Femur (tissue), 1 donor: ENCODE measurements at places on chromosomes 6 and 20.
A peak's percentile ranks its signal among the peaks of the same experiment; 100 is the strongest.

DNA sequence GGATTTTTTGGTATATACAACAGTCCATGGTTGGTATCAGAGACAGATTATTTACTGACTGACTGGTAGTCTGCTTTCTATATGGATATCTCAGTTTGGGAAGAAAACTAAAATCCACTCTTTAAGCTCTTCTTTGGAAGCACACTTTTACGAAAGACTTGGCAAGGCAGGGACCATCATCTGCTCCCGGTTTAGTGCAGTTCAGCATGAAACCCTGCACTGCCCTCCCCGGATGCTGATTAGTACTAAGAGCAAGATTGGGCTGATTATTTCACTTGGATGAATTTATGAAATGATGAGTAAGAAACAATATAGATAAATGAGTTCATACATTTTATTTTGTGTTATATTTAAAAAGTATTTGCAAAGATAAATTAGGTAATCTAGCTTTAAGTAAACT is 56.3 kb downstream of the RGS17 start:
- DNase-seq = no peak

GRCh38 chr6:149098700-149099276 is 218.7 kb upstream of the TAB2 start:
- DNase-seq = no peak

DNA sequence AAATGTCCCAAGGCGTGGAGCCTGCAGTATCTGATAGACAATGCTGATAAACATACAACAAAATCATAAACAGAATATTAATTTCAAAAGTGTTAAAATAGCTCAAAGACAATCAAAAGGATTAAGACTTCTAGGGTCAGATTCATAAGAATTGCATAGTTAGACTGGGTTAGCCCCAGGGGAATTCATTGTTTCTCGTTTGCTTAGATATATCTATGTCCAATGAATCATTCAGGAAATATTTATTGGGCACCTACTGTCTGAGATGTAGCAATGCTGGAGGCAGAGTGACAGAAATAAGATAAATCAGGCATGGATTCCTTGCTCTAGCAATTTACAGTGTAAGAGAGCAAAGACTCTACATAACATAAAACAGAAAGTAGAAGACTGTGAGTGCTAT is 124.4 kb upstream of the PRL start:
- no peak for DNase-seq

- no peak for DNase-seq
These were observed 25.4 kb downstream of the DOP1A start for GRCh38 chr6:83092756-83093399.

DNA sequence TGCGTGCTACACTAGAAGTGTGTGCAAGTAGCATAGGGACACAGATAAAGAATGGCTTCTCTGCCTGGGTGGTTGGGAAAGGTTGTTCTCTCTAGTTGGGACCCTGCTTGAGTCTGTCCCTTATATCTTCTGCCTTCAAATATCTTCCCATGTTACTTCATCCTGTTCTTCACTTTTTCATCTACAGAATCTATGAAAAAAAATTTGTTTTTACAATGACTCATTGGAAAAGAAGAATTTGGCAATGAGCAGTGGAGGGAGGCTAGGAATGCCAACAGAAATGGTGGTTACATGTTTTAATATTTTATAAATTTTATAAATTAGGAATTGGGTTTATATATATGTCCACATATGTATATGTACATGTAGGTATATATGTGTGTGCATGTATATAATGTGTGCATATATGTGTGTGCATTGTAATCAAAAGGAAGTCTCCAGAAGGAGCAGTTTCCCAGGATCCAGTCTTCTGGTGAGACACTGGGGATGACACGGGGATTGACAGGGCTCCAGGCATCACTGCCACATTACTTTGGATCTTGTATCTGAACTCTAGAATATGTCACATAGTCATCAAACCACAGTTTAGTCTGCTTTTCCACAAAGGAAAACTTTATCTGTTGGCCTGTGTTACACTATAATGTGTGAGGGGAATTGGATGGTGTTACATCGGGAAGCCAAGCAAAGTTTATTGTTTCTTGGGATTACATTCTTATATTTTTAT is 75.3 kb upstream of the RIPOR2 start:
- DNase-seq = no peak

DNA sequence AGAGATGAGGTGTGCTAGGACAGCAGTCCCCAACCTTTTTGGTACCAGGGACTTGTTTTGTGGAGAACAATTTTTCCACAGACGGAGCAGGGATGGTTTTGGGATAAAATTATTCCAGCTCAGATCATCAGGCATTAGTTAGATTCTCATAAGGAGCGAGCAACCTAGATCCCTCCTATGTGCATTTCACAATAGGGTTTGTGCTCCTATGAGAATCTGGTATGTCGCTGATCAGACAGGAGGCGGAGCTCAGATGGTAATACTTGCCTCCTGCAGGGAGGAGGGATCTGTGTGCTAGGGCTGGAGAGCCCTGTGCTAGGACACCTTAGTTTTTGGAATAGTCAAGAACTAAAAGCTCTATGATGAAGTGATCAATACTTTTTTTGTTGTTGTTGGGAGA is 2.5 kb downstream of the SMIM13 start:
- no peak for DNase-seq

DNA sequence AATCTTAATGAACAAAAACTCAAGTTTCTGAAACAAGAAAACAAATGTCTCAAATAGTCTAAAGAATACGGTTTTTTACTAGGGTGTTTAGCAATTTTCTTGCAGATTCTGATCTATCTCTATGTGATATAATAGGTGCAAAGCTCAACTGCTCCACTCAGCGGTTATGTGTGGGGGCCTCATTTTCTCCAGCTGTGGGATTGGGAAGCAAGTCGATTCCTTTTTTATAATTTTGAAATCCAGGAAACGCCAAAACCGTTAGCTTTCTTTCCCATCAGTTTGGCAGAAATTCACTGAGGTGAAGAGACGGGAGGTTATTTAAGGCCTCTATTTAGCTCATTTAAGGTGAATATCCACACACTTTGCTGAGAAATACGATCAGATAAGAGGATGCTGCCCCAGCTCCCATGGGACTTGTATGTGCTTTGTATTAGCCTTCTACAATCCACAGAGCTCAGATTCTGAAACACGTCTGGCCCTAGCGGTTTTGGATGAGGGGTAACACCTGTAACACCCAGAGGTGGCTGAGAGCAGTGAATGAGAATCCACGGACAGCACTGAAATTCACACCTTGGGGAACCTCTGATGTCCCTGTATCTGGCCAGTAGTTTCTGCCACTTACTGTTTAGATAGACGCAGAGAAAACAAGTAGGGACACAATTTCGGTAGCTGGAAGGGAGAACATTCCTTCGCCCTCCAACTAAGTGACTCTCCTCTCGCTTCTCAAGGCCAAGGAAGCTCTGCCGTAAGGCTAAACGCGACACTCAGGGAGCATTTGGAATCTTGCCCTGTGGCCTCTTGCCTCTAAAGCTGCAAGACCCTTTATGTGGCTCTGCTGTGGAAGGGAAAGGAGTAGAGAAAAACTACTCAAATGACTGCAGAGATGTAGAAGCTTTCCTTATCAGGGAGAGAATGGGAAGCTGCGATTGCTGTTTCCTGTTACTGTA is 6.5 kb upstream of the BCAS4 start:
- DNase-seq = peak; percentile 66

- peak; percentile 51 for DNase-seq
These were observed at the start of gene SIRPB2 for GRCh38 chr20:1491281-1491840. Gene SIRPB2 (minus strand): TSS chr20:1491420. CDS start chr20:1491359, 61 bp downstream.

DNA sequence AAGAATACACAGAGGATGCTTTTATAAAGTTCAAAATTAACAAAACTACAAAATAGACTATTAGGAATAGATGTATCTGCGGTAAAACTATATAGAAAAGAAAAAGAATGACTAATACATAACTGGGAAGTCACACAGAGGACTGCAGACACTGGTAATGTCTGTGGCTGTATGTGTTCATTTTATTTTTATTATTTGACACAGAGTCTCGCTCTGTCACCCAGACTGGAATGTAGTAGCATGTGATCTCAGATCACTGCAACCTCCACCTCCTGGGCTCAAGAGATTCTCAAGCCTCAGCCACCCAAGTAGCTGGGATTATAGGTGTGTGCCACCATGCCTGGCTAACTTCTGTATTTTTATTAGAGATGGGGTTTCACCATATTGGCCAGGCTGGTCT is 38.9 kb downstream of the ESF1 start:
- DNase-seq = no peak
